ENCODE measurements at places on chromosomes 7 and 10.

- no peak for DNase-seq
Measured at GRCh38 chr7:83148776-83149175, 13.9 kb downstream of the PCLO start.

DNA sequence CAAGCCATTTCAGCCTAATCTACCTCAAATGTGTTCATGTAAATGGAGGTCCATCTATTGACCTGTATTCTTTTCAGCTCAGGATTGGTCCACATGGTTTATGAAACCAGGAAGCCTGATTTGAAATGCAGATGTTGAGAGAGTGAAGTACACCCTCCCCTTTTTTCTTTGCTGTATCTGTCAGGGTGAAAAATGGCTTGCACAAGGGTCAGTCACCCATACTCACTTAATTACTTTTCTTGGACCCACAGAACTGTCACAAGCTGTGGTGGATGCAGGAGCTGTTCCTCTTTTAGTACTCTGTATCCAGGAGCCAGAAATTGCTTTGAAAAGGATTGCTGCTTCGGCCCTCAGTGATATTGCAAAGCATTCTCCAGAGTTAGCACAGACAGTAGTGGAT lies 41.2 kb downstream of the SPAG6 start:
- DNase-seq, result no peak

DNA sequence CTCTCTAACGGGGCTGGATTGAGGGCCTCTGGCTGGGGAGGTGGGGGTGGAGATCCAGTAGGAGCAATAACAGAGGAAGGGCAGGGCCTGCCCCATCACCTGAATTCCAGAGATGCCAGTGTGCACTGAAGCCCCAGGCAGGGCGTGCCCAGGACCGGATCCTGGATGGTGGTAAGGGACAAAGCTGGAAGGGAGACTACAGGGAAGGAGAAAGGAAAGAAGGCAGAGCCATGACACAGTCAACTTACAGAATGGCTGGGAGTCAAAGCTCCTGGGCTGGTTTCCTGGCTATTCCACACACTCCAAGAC lies 666 bp downstream of the TMEM139 start:
- DNase-seq, result no peak

- DNase-seq, result no peak
Measured at GRCh38 chr10:21146436-21146789, 249.3 kb upstream of the NEBL start.

- DNase-seq, result no peak
Measured at GRCh38 chr10:91887272-91888076, 21.8 kb downstream of the FGFBP3 start.

GRCh38 chr10:131880016-131880590 lies 20.7 kb upstream of the PPP2R2D start:
- DNase-seq, result no peak

DNA sequence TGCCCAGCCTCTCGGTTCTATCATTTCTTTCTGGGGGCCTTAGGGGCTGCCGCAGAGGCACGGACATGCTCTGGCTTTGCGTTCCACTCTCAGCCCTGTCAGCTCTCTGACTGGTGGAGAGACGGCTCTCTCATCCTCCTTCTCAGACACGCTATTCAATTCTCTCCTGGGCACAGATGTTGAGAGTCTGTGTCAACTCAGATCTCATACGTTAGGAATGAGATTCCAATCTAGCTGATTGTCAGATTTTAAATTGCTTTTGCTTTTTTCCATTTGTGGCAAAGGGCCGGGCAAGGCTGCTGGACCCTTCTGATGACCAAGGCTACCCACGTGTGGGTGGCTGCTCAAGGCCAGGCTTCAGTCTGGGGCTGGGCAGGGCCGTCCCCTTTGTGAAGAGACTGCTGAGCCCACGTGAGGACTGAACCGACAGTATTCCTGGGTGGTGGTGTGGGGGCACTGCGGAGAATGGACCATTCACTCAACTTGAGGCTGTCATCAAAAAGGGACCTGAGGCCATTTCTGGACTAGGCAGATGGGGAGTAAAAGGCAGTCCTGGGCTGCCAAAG lies 71.5 kb downstream of the CLEC2L start:
- no peak for DNase-seq

DNA sequence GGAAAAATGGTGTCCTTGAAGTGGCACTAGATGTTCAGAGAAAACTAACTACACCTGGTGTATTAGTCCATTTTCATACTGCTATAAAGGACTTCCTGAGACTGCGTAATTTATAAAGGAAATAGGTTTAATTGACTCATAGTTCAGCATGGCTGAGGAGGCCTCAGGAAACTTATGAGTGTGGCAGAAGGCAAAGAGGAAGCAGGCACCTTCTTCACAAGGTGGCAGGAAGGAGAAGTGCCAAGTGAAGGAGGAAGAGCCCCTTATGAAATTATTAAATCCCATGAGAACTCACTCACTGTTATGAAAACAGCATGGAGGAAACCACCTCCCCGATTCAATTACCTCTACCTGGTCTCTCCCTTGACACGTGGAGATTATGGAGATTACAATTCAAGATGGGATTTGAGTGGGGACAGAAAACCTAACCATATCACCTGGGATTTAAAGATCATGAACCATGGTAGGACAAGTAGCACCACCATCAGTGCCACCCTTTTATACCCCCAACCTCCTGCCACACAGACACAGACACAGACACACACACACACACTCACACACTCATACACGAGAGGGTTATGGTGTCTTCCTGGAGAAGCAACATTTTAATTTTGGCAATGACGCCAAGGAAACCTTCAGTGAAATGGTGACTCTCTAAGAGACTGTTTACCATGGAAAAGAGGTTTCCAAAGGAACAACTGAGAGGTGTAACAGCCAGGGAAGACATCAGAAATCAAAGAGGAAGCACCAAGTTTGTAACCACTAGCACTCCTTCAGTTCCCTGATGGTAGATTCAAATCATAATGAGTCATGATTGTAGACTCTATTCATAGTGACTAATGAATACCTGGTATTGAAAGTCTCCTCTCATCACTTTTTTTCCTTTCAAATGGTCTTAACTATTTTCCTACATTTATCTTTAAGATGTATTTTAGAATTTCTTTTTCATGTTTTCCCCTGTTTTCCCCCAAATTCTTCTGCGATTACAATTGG lies 41.8 kb upstream of the WNT16 start:
- DNase-seq, result no peak

- no peak for DNase-seq
Measured at GRCh38 chr10:110267276-110267675, 37.4 kb downstream of the SMNDC1 start.

DNA sequence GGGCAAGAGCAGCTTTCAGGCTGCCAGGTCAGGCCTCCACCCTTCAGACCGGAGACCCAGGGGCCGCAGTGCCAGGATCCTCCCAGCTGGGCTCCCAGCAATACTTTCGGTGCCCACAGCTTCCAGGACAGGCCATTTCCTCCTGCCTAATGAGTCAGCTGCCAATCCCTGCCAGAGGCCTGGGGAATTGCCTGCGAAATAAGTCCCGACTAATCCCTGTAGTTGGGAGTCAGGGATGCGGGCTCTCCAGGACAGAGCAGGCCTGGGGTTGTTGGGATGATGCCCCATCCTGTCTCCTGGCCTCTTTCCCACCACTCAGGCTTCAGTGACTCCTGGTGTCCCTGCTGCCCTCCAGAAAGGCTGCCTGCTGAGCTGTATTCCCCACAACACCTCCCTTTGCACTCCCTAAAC lies 143.5 kb upstream of the UNC5B start:
- no peak for DNase-seq

DNA sequence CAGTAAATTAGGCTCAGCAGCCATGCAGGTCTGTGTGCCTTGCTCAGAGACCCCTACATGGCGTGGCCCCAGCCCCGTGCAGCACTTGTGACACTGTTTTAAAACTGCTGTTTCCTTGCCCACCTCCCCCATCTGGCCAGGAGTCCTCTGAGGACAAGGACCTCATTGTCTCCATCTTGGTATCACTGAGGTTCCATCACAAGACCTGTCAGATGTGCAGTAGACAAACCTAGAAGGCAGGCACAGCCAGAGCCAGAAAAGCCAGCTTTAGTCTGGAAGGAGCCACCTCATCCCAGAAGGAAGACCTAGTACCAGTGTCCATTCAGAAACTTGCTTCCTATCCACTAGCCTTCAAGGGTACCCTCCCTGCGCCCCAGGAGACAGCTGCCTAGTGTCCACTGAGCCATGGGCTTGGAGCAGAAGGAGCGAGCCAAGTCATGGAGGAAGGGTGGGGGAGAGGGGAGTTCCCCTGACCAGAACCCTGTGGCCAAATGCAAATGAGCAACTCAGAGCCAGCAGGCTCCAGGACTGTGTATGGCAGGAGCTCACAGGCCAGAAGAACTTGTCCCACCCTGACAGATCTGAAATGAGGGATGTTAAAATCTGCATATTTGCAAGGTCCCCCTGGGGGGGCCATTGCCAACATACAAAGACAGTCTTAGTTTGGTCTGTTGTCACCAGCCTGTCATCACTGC lies 176.1 kb downstream of the SH3PXD2A start:
- no peak for DNase-seq

- no peak for DNase-seq
Measured at GRCh38 chr7:37150856-37151255, 297.8 kb downstream of the ELMO1 start.

DNA sequence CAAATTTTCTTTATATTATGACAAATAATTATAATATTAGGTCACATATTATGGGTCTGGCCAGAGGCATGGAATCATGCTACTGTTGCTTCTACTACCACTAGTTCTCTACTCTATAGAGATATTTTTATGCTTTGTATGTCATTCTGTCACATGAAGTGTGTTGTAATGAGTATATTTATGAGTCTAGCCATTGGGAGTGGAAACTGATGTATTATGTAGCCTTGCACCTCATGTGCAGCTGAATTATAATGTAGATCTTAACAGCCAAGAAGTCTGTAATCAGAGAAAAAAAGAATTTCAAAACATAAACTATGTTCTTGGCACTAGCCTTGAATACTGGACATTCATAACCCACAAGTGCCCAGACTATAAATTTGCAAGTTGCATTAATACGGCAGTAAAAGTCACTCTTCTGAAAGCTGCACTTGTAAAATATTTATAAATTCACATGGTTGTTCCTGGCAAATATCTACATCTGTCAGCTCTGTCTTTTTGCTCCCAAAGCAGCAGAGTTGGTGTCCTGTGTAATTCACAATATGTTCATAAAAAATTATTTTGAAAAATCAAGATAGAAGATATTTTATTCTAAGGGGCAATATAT lies 48.6 kb upstream of the SKAP2 start:
- peak; percentile 32 for DNase-seq

DNA sequence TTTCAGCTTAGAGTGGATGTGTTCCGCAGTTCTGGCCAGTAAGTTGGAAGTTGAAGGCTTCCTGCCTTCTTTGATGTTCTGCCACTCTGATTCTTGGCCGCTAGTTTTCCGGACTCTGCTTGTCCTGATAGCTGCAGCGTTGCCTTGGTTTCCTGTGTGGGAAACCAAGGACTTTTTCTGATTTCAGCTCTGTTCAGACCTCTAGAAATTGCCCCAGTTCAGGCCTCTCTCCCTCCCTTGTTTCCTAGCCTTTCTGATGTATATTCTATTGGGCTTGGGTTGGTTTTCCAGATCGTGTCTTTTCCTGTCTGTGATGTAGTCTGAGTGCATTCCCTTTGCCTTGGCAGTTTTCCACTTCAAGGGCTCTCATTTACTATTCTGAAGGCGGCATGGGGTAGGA lies 318.7 kb downstream of the BBS9 start:
- no peak for DNase-seq

- no peak for DNase-seq
Measured at GRCh38 chr7:72492461-72493065, 80.4 kb upstream of the CALN1 start.

DNA sequence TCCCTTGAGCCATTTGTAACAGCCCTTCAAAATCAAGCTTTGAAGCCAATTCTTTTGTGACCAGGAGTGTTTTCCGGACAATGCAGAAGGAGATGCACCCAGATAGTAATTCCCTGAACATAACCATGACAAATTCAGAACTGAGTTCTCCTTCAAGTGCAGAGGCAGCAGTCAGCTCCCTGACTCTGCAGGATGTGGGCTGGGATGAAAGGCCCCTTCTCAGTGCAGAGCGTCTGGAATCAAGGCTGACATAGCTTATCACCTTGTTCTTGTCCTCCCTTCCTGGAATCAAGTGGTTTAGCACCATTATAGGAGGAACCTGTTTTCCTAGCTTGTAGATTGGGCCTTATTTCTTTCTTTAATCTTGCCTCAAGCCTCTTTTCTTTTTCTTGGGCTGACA lies 143.4 kb downstream of the SORCS3 start:
- no peak for DNase-seq

GRCh38 chr10:132858121-132859081 lies 72.5 kb upstream of the NKX6-2 start:
- DNase-seq, result no peak

- DNase-seq, result no peak
Measured at GRCh38 chr10:24952707-24953645, 570 bp upstream of the PRTFDC1 start.

- DNase-seq, result no peak
Measured at GRCh38 chr10:97593421-97593820, 3.9 kb downstream of the C10orf62 start.

DNA sequence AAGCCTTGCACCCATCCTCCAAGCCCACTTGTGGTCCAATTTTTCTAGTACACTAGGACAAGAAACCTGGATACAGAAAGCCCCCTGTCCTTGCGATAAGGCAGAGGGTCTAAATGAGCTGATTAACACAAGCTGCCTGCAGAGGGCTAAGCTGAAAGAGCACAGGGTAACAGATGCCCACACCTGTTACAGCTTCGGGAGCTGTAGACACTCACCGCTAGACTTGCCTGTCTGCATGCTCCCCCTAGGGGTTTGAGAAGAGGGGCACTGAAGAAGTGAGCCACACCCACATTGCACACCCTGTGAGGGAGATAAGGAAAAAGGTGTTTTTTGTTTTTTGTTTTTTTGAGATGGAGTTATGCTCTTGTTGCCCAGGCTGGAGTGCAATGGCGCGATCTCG lies 386.5 kb upstream of the AUTS2 start:
- DNase-seq, result no peak

GRCh38 chr10:18294633-18295032 lies 154.4 kb downstream of the CACNB2 start:
- no peak for DNase-seq

GRCh38 chr10:13945390-13946208 lies 358.8 kb downstream of the PRPF18 start:
- DNase-seq, result no peak

DNA sequence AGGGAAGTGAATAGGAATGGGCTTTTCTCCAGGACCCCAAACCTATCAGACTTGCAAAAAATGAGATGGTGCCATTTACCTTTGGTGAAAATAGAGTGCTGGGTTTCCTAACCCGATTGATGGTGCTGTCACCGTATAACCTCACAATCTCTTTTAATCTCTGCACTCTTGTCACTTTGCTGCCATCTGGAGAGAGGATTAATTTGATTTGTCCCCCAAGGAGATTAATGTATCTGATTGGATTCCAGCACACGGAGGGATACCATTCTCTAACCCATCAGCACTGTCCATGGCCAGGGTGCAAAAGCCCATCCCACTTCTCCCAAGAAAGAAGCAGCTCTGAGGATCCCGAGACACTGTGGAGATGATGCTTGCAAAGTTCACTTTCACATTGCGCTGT lies 86.3 kb upstream of the NFE2L3 start:
- no peak for DNase-seq

- no peak for DNase-seq
Measured at GRCh38 chr7:4824120-4824775, 37.6 kb downstream of the PAPOLB start.

GRCh38 chr7:140671966-140672365 lies 779 bp upstream of the ADCK2 start:
- no peak for DNase-seq

- DNase-seq, result no peak
Measured at GRCh38 chr7:39746103-39746819, 122.9 kb downstream of the RALA start.

GRCh38 chr7:126378642-126379041 lies 874.1 kb downstream of the GRM8 start:
- no peak for DNase-seq

- DNase-seq, result no peak
Measured at GRCh38 chr7:3436746-3437145, 135.7 kb downstream of the SDK1 start.
